ENCODE measurements at places on chromosomes 3 and 15.

DNA sequence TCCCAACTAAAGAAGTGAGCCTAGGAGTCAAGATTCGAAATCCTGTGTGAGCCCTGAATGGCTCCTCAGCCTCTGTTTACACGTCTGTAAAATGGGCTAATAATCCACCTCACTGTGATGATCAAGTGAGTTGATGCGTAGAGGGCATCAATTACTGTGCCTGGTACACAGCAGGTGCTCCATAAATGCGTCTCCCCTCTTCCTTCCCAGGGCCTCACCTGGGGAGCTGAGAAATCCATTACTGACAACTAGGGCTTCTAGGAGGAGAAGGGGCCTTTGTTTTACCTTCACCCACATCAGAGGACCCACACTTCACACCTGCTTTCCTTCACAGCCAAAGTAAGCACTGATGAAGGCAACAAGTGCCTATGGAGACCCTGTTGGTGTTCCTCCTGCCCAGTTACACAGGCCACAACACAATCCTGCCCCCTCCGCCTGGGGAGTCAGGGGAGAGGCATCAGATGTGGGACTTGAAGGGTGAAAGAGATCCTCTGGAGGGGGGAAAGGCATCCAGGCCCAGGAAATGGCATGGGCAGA lies 1.4 kb downstream of the CIB2 start:
- DNase-seq = no peak

GRCh38 chr15:27870320-27870719 lies 228.8 kb downstream of the OCA2 start:
- no peak for DNase-seq

DNA sequence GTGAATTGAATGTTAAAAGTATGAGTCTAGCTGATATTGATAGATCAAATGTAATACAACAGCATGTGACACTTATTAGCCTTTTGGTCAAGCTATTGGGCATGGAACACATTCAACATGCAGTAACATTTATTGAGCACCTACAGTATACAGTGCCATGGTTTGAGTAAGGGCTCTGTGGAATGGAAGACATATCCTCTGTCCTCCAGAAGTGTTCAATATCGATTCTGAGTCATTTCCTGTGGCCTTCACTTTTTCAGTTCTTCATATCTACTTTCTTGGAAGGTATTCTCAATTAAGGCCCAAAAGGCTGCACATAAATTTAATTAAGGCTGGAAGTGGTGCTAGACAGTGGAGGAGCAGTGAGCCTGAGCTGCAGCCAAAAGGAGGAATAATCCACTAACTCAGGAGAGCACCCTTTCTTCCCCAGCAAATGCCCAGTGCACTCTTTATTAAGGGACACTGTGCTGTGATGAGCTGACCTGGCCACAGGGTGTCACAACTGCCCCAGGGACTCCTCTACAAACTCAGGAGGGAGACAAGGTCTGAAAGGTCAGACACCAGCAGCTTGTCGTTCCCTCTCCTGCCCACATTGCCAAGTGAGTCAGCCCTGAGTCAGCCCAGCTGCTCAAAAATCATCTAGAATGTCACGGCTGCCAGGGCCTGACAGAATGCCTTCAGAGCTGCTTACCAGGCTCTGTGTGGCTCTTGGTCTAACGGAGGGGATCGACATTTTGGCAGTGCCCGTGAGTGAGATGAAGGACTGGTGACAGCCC lies 544.8 kb downstream of the AGBL1 start:
- peak; percentile 49 for DNase-seq

- no peak for DNase-seq
Observed at GRCh38 chr3:49869525-49870126, at the start of gene CAMKV. Gene CAMKV (minus strand): TSS chr3:49869906. CDS start chr3:49862388, 7,518 bp downstream.

DNA sequence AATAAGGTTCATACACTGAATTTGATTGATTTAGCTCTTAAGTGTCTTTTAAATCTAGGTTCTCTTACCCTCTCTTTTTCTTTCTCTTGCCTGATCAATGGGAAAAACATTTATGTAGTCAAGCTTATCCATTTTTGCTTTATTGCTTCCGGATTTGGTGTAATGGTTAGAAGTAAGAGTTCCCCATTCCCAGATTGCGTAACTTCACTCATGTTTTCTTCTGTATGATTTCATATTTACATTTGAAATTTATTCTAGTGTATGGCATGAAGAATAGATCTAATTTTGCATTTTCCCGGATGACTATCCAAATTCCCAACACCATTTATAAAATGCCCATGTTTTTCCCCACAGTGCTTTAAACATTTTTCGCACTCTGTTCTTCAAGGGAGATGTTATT lies 27.9 kb upstream of the SV2B start:
- DNase-seq = no peak

DNA sequence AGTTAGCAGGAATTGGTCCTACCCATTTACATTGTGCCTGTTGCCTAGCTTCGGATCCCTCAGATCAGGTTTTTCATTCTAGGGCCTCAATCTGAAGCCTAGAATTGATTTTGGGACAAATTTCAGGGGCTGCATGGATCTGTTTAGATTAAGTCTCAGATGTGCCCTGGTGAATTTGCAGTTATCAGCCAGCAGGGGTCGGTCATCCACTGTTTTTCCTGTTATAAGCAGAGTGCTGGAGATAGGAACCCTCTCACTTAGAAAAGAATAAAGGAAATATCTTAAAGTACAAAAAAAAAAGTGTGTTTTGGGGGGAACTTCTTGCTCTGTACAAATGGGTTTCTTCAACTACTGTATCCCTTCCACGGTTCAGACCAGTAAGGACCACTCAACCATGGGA lies 212.5 kb downstream of the BCHE start:
- no peak for DNase-seq

All from GM04503 (cell line).